ENCODE measurements at places on chromosomes 12 and 14.

- DNase-seq: no peak
Observed at GRCh38 chr14:104387022-104388010, 192.2 kb upstream of the C14orf180 start.

- no peak for DNase-seq
Observed at GRCh38 chr12:54146506-54147145, 42.2 kb downstream of the SMUG1 start.

DNA sequence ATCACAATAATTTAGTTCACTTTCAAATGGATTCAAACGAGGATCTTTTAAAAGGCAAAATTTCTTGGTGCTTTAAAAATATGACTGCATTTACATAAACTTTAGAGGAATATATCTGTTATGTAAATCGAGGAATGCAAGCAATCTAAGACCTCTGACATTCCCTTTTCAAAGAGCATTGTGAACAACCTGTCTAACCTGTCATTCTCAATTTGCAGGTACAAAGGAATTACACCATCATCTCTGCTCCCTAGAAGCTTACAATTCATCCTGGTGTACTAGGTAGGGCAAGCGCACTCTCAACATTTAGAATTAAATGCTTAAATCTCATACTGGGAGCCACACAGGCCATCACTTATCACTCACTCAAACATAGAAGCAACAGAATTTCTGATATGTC is 35.6 kb downstream of the BMP4 start:
- no peak for DNase-seq

GRCh38 chr12:74906224-74906623 is 303.4 kb downstream of the KCNC2 start:
- DNase-seq: no peak

All from astrocyte of the spinal cord (primary cell).